ENCODE measurements at places on chromosomes 16 and 17. TPM values are rescaled to one million over a fixed set of nuclear protein-coding genes. Genes with fewer than 3 reads are reported as not detected.

NAT9 gene
- 18.4 TPM for total RNA-seq

ZNF287 gene
- 4.1 TPM for total RNA-seq

CDR2L gene
- total RNA-seq, result 13.6 TPM

ESRP2 gene
- not detected for total RNA-seq

CCDC43 gene
- total RNA-seq, result 26.1 TPM

SDR42E2 gene
- total RNA-seq, result not detected
